Osteoblast (primary cell): ENCODE measurements at places on chromosomes 3 and 15. TPM values are rescaled to one million over a fixed set of nuclear protein-coding genes. Genes with fewer than 3 reads are reported as not detected.

CA12 gene
- total RNA-seq, result 107 and 114 TPM in 2 replicates

KLHL18 gene
- total RNA-seq, result 17.1 and 21.4 TPM in 2 replicates

- no peak for DNase-seq
These were observed 58.5 kb downstream of the NEK10 start for GRCh38 chr3:27310688-27311087.

DNA sequence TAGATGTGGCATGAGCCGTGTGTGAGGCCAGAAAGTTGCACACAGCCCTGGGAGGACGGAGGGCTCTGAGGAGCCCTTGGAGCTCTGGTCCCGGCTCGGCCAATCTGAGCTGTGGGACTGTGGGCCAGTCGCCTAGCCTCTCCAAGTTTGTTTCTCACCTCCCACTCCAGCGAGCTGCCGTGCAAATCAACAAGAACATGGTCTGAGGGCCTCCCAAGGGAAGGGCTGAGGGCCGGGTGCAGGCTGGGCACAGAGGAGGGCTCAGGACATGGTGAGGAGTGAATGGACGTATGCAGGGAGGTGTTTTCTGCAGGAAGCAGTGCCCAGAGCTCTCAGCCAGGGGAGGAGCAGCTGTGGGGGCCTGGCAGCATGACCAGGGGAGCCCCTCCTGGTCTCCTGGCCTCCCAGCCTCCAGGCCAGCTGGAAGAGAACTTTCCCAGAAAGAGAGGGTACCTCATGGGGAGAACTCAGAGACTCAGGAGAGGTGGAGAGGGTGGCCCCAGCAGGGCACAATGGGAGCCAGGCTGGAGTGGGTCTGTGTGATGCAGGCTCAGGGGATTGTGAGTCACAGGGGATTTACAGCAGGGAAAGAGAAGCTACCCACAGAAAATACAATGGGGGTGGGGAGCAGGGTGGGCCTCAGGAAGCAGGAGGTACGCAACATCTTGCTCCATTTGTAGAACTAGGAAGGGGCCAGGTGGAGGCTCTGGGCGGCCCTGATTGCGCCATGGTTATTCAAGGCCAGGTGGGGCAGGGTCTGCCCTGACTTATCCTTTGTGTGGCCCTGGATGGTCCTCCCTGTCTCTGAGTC lies 24.8 kb downstream of the PSTPIP1 start:
- peak; percentile 91 for DNase-seq

GRCh38 chr15:52737720-52738119 lies 52.4 kb downstream of the ONECUT1 start:
- no peak for DNase-seq

GRCh38 chr15:69897471-69898237 lies 200.1 kb downstream of the TLE3 start:
- DNase-seq, result no peak

DNA sequence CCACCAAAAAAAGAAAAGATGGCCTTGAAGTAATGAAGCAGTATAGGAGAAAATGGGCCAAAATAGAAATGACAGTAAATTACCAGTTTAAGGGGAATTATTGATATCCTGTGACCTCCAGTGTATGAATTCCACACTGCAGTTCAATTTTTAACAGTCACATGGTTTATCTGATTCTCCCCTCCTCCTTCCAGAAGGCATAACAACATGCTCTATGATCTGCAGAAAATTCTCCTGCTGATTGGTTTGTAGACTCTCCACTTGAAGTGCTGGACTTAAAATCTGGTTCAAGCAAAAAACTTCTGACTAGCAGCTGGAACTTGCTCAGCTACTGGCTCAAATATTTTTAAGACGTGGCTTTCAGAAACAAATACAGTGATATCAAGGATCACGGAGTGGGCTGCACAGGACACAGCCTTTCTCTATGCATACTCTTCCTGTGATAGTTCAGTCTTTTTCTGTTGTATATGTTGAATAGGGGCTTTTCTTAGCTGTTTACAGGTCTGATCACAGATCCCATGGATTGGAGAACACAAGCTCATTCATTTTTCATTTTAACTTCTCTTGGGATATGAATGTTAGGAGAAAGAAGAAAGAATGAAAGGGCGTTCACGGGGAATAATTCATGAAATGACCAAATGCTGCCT lies 211.5 kb downstream of the LSAMP start:
- DNase-seq, result no peak

DNA sequence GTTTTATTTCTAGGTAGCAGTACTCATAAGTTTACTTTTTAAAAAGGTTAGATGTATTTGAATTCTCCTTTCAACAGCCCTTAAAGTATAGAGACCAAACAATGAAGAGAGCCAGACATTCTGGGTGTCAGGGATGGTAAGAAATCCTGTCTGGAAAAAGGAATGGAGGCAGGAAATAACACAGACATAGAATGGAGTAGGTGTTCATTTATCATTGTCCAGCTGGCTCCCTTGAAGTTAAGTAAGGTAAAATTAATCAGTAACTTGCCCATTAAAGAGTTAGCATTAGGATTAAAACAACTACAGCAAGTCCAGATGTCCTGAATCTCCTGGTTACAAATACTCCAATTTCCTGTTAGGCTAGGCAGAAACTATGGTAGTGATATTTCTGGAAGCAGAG lies 13.5 kb upstream of the SUCNR1 start:
- DNase-seq, result no peak

DNA sequence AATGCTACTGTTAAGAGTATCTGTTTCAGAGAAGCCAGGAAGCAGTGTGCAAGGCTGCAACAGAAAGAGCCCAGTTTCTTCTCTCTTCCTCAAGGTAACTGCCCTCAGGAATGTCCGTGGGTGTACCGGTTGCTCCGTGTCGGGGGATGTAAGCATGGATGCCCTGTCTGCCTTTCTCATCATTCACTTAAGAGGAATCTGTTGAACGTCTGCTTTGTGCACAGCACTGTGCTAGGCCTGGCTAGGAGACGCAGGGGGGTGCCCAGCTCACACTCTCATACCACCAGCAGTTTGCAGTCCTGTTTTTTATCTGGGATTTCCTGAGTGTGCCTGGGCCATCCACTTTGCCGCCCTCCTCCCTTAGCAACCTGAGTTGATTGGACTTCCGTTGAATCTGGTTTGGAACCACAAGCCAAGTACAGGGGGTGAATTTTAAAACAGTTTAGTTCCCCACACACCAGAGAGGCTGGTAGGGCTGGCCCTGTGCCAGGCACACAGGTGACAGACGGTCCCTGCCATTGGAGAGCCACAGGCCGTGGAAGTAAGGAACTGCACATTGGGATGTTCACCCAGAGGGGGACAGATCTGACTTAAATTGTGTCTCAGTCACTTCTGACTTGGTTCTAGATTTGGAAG lies 11.2 kb downstream of the BOC start:
- no peak for DNase-seq

DNA sequence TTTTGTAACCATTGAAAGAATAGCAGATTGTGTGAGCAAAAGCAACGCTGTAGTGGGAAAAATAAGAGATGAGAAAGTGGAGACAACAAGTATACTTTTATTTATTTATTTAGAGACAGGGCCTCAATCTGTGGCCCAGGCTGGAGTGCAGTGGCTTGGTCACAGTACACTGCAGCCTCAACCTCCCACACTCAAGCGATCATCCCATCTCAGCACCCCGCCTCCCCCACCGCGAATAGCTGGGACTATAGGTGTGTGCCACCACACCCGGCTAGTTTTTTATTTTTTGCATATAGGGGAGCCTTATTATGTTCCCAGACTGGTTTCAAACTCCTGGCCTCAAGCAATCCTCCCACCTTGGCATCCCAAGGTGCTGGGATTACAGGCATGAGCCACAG lies 1.6 kb upstream of the GLCE start:
- DNase-seq, result no peak

GRCh38 chr3:9291821-9292410 lies 42.5 kb upstream of the SRGAP3 start:
- DNase-seq, result no peak
